ENCODE measurements at places on chromosomes 13 and 19.

DNA sequence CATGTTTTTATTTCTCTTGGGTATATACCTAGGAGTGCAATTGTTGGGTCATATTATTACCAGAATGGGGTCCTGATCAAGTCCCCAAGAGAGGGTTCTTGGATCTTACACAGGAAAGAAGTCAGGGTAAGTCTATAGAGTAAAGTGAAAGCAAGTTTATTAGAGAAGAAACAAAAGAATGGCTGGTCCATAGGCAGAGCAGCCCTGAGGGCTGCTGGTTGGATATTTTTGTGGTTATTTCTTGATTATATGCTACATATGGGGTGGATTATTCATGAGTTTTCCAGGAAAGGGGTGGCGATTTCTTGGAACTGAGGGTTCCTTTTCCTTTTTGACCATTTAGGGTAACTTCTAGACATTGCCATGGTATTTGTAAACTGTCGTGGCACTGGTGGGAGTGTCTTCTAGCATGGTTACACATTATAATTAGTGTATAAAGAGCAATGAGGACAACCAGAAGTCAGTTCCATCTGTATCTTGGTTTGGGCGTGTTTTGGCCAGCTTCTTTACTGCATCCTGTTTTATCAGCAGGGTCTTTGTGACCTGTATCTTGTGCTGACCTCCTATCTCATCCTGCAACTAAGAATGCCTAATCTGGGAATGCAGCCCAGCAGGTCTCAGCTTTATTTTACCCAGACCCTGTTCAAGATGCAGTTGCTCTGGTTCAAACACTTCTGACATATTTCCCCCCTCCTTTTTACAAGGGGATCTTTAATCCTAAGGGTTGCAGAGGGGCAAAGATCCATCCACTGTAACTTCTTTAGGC is 41.1 kb downstream of the CEACAM1 start:
- no peak for DNase-seq

GRCh38 chr19:28519952-28520861 is 692.7 kb downstream of the UQCRFS1 start:
- DNase-seq = no peak

DNA sequence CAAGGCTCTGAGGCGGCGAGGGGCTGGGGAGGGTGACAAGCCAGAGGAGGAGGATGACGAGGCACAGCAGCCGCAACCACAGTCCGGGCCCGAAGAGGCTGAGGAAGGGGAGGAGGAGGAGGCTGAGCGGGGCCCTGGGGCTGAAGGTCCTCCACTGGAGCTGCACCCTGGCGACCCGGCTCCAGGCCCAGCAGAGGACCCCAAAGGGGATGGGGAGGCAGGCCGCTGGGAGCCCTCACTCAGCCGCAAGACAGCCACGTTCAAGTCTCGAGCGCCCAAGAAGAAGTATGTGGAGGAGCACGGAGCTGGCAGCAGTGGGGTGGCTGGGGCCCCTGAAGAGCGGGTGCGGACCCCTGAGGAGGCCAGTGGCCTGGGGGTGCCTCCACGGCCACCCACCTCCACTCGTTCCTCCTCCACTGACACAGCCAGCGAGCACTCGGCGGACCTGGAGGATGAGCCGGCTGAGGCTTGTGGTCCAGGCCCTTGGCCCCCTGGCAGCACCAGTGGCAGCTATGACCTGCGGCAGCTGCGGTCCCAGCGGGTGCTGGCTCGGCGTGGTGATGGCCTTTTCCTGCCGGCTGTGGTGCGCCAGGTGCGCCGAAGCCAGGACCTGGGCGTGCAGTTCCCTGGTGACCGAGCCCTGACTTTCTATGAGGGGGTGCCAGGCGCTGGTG is 2.9 kb downstream of the CIC start:
- no peak for DNase-seq

GRCh38 chr19:33470686-33471085 is 50.9 kb downstream of the PEPD start:
- DNase-seq = no peak

GRCh38 chr13:66536746-66537145 is 693.4 kb downstream of the PCDH9 start:
- DNase-seq = no peak

- DNase-seq = no peak
These were observed 15.2 kb downstream of the EPN1 start for GRCh38 chr19:55690109-55690768.

DNA sequence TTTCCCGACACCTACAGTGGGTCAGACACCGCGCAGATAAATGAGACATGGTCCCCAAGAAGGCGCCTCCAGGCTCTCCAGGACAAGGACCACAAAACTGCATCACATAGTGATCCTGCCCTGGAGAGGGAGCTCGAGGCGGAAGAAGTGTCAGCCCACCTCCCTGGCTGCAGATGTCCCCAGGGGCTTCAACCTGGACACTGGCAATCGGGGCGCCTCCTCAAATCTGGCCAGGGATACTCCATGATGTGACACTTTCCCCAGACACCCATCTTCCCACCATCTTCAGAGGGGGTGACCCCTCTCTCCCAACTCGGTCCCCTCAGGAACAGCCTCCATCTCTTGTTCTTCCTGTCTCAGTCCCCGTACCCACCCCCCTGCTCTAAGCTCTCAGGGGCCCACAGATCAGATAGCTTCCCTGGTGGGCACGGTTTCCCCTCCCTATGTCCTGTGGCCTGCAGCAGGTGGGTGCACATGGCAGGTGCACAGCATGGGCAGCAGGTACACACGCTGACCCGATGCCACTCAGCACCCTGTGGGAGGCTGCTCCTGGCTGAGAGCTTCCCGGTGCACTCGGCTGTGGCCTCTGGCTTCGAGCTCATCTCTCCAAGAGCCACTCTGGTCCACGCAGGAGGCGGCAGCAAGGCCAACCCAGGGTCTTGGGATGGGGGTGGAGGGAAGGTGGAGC is 61.2 kb downstream of the PEPD start:
- no peak for DNase-seq

DNA sequence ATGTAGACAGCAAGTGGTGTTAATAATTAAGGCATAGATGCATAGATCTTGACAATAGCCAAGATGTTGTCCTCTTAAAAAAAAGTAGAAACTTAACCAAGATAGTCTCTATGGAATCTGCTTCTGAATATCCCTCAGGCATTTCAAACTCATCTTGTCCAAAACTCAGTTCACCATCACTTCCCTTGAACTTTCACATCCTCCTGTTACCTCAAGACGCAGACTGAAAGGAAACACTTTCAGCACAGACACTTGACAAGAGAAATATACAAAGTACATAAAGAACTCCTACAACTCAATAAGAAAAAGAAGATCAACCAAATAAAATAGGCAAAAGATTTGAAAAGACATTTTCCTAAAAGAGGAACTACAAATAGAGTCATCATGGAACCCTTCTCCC is 451.1 kb downstream of the FOXO1 start:
- no peak for DNase-seq

DNA sequence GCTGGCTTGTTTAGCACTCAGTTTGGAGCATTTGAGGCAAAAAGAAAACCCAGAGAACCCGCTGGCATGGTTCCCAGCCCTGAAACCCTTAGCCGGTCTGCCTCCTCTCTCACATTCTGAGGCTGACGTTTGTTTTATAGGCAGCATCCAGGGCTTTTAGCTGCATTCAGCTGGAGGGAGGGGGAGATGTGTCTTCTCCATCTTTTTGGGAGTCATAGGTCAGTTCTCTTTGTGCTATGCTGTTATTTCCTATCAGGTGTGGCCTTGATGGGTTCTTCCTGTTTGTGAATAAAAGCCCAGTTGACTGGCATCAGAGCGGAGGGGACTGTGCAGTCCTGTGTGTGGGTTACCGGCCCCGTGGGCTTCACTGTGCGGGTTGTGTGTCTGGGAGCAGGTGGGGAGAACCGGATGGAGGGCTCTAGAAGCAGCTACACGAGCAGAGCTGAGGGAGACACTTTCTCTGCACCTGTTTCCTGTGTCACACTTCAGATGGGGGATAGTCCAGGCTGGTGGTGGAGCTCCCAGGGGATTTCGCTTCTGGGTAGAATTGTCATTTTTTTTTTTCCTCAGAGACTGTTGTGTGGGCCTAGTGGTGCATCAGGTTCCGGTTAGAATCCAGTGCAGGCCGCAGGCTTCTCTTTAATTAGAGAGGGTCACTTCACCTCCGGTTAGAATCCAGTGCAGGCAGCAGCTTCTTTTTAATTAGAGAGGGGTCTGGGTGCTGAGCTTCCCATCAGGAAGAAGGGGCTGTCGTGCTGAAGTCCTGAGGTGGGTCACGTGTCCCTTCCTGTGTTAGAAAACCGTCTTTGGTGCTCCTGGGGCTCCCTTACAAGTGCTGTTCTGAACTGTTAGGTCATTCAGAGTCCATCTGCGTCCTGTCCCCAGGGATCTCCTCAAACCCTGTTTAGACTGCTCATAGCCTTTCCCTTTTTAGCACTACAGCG is 69.6 kb downstream of the ARHGEF7 start:
- peak; percentile 27 for DNase-seq

- DNase-seq = no peak
These were observed 1.4 kb upstream of the HSH2D start for GRCh38 chr19:16142032-16142580.

- DNase-seq = no peak
These were observed 78.0 kb downstream of the ZC3H13 start for GRCh38 chr13:45974500-45974899.

DNA sequence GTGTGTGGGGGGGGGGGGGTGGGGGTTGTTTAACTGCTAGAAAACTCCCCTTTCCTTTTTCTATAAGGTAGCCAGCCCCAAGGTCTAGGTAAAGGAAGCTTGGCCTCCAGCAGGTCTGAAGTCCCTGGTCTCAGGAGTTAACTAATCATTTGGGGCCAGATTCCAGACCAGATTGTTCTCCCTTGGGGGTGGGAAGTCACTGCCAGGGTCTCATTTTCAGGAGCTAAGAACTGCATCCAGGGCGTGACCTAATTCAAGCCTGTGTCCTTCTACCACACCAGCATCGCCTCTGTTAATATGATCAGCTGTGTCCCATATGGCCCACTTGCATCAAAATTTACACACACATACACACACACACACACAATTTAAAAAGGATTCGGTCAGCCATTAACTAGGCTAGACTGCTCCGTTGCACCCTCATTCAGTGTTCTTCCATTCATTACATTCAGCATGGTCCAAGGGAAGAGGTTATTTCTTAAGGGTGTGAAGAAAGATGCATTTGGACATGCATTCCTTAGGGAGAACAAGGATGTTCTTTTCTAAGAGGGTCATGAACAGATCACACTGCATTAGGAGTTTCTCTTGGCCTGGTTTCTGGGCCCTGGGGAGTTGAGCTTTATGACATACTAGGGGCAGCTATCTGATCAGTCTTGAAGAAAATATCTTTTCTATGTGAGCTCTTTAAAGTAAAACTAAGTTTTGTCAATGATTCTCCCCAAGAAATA is 91.0 kb downstream of the FGF14 start:
- DNase-seq = no peak

- no peak for DNase-seq
These were observed 4.0 kb upstream of the IRGC start for GRCh38 chr19:43711751-43712355.

DNA sequence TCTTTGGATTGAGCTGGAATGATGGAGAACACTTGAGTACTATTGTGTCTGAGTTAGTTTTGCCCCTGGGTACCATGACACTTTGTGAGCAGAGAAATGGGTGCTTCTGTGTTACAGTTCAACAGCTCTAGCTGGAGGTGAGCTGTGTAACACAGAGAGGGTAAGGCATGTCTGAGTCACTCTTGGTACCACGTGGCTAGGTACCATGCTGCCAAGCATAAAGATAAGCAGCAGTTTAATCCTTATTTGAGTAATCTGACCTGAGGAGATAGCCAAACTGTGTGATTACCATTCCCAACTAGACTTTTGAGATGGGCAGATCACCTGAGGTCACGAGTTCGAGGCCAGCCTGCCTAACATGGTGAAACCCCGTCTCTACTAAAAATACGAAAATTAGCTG is 122.0 kb downstream of the OLFM4 start:
- DNase-seq = no peak

DNA sequence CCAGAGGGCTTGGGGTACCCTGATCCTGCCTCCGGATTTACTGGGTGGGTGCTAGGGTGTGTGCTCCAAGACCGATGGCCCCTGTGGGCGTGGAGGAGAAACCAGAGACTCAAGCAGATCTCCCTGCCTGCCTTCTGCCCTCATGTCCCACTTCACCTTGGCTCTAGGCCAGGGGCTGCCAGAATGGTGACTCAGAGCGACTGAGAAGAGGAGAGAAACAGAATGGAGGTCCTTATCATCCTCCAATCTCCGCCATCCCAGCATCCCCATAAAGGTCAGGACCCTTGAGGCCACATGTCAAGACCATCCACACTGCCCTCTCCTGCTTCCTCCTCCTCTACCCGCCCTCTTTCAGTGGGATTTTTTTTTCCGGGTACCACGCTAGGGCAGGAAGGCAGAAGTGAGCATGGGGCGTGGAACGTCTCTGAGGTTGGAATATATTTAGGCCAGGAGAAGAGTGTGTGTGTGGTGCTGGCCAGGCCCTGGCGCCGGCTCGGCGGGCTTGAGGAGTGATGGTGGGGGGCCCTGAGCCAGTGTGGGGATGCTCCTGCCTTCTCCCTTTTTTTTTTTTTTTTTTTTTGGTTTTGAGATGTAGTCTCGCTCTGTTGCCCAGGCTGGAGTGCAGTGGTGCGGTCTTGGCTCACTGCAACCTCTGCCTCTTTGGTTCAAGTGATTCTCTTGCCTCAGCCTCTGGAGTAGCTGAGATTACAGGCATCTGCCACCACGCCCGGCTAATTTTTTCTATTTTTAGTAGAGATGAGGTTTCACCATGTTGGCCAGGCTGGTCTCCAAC is 22.3 kb downstream of the IER2 start:
- peak; percentile 85 for DNase-seq

DNA sequence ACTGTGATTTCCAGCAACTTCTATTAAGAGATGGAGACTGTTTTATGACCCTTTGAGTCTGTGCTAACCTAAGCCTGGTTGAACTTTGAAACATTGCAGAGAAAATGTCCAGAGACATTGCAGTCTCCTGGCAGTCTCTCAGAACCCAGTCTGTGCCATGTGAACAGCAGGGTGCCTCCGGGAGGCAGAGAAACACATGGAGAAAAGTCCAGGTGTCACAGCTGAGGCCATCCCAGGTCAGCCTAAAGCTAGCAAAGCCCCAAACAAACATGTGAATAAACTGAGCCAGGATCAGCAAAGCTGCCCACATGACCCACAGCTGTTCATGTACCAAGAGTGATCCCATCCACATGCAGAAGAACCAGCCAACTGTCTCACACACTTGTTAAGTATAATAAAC is 7.8 kb downstream of the CYP4F11 start:
- no peak for DNase-seq

DNA sequence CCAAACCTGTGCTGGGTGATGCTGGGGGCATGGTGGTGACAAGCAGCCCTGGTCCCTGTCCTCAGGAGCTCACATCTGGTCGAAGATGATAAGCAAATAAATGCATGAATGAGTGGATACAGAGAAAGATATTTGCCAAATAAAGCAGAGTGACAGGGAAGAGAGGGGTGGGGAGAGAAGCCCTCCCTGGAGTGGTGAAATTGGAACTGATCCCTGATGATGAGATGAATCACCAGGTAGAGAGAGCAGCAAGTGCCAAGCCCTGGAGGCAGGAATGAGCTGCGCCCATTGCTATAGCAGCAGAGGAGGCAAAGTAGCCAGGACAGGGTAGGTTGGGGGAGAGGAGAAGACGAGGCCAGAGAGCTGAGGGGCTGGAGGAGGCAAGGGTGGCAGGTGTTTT is 13.7 kb downstream of the FXYD5 start:
- DNase-seq = no peak
